ENCODE measurements at places on chromosomes 7 and 10.

DNA sequence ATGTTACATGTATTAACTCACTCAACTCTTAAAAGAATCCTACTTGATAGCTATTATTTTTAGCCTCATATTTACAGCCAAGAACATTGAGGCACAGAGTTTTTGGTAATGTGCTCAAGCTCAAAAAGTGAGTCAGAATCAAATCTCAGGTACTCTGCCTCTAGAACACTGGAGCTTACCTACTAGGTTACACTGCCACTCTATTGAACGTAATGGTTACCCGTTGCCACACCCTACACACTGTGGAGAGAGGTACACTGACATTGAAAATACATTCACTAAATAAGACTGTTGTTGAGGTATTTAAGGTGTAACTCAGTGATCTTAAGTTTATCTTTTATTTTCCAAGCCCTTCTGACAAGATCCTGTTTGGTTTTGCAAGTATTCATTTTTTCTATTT is 17.9 kb downstream of the SLC26A3 start:
- DNase-seq: no peak

GRCh38 chr7:93203496-93203895 is 22.8 kb downstream of the HEPACAM2 start:
- DNase-seq: no peak

GRCh38 chr7:18762189-18762588 is 266.6 kb downstream of the HDAC9 start:
- no peak for DNase-seq

DNA sequence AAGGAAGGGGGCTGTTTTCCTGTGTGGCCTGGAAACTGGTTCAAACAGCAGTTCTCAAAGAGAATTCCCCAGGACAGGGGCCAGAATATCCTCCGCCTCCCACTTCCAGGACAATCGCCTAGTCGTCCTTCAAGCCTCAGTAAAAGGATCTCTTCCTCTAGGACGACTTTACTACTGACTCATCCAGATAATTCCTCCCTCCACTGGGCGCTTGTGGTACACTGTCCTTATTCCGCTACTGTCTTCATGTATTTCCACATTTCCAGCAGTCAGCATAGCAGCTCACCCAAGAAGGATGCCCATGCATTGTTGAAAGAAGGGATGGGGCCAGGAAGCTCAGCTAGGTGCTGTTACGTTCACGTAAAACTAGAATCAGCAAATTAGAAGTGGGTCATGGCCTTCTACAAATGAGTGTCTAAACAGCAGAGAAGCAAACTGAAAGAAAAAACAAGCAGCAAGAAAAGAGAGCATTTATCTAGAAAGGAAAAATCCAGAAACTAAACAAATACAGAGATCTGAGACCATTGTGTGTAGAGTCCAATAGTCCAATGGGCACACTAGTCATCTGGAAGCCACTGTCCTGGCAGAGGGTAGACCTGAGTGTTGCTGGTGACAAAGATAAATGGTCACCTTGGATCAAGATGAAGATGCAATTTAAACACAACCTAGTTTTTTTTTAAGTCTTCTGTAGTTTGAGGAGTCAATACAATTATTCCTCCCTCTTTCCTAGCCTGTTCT is 26.3 kb downstream of the CLRN3 start:
- DNase-seq: no peak

GRCh38 chr10:63021225-63021624 is 111.9 kb upstream of the NRBF2 start:
- DNase-seq: no peak

DNA sequence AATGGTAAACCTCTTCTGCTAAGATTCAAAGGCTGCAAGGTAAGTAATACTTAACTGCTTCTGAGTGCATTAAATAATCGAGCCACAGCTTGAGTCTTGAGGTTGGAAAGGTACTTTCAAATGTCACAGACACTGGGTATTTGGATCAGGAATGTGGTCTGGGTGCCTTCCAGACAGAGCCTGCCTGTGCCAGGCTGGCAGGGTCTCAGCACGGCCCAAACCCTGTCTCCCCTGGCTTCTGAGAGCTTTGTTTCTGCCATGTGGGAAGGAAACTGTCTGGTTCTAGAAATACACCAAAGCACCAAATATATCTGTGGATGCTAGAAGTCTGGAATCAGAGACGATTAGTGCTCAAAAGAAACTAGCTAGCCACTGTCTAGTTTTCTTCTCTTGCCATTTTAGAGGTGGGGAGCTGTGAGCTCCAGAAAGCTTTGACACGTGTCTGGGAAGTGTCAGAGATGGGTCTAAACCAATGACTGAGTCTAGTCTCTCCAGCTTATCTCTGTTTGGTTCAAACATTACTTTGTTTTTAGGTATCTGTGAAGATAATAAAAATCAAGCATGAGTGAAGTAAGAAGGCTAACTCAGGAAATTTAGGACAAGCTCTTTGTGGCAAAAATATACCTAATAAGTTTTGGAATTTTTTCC is 162.8 kb downstream of the CYP26A1 start:
- no peak for DNase-seq

- no peak for DNase-seq
Observed at GRCh38 chr7:69395061-69395714, 203.1 kb upstream of the AUTS2 start.

GRCh38 chr7:107230334-107230733 is 61.5 kb downstream of the HBP1 start:
- DNase-seq: no peak

DNA sequence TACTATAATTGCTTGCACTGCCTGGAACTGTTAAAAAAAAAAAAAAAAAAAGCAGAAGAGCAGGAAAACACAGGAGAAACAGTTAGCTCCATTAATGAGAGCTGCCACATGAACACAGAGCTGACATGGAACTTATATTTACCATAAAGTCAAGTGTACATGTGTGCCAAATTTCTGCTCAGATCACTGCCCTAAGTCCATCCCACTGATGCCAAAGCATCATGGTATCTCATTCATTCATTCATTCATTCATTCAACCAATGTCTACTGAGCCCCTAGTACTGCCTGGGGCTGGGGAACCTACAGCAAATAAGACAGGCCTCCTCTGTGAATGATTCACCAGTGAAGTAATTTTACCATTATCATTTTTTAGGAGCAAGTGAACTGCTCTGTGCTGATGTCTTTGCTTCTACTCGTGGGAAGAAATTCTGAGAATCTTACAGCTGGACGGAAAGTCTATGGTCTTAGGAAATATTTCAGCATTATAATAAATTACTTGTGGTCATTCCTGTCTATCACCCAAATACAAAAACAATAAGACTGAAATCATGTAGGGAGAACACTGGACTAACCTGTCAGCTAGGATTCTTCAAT is 58.8 kb upstream of the ABLIM1 start:
- DNase-seq: no peak

DNA sequence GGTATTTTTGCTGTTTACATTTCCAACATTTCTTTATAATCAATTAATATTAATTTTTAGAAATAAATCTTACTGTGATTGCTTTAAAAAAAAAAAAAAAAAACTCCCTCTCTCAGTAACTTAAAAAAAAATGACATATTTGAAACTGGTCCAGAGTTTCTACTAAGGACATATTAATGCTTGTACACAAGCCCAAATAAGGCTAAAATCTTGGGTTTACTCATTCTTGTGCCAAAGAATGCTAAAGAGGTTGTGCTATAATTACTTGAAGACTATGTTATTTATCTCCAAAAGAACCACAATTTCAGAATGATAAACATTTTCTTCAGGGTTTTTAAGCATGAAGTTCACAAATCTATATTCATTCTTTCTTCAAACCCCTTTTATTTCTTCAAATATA is 39.4 kb upstream of the PHF14 start:
- DNase-seq: no peak

DNA sequence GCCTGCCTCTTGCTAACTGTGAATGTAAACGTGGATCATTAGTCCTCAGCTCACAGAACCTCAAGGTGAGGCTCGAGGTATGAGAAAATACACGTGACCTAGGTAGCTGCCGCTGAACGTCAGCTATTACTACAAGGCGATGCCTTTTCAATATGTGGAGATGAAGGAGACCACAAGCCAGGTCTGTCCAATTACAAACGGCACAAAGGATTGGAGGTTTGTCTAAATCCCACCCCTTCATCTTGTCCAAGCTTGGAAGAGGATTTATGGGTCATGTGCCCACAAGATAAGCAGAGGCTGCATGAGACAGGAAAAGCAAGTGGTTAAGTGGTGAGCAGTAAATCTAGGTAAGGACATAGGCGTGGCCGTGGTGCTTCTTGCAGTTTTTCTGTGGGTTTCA is 3.4 kb downstream of the H2BK1 start:
- DNase-seq: no peak

GRCh38 chr7:44461387-44461786 is 29.1 kb downstream of the NUDCD3 start:
- no peak for DNase-seq

- DNase-seq: no peak
Observed at GRCh38 chr7:85750454-85750949, 563.6 kb upstream of the SEMA3D start.

- peak; percentile 41 for DNase-seq
Observed at GRCh38 chr10:133275684-133276092, 980 bp downstream of the ADAM8 start.

DNA sequence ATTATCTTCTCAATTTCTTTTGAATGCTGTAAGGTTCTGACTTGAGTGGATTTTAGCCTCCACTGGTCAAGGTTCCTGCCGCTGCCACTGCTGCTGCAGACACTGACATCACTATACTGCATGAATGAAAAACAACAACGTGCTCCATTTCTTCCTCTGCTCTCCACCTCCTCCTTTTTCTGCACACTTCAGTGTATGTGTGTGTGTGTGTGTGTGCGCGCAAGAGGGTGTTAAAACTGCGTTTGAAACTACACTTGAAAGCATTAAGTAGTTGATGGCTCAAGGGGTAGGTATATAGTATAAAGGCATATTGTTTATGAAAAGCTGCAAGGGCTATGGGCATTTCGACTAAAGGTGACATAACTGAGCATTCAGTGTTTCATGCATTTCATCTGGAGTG is 3.5 kb downstream of the GLCCI1 start:
- DNase-seq: no peak

DNA sequence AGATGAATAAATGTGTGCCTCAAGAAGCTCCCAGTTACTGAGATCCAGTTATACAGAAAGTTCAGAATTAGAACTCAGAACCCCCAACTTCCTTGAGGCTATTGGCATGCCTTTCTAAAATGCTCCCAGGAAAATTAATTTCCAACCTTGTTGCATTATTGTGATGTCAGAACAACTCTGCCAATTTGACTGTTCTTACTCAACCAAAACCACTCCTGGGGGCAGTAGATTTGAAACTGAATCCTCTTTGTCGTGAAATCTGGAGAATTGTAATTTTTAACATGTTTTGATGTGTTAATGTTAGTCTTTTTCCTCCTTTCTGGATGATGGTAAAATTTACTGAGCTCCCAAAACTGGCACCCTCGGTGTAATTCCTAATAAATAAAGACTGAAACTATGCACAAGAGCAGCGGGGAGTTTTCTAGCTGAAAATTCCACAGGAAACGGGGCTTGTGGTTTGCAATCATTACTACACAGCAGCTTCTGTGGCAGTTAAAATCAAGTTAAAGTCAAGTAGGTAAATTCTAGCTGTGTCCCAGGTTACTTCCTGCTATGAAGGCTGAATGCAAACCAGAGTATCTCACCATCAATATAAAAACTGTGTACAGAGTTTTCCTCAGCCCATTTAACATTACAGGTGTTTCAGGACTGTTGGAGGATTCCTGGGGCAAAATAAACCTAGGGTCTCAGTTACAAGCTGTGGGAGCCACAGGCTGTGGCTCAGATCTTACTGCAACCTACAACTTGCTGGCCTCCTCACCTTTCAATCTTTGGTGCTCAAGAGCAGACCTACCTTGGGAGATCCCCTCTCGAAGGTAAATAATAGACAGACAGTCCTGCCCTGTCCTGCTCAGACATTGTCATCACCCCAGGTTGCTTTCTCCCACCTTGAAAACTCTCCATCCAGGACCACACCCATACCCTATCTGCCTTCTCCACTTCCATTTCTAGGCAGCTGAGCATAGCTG is 156.3 kb upstream of the KMT2E start:
- no peak for DNase-seq

DNA sequence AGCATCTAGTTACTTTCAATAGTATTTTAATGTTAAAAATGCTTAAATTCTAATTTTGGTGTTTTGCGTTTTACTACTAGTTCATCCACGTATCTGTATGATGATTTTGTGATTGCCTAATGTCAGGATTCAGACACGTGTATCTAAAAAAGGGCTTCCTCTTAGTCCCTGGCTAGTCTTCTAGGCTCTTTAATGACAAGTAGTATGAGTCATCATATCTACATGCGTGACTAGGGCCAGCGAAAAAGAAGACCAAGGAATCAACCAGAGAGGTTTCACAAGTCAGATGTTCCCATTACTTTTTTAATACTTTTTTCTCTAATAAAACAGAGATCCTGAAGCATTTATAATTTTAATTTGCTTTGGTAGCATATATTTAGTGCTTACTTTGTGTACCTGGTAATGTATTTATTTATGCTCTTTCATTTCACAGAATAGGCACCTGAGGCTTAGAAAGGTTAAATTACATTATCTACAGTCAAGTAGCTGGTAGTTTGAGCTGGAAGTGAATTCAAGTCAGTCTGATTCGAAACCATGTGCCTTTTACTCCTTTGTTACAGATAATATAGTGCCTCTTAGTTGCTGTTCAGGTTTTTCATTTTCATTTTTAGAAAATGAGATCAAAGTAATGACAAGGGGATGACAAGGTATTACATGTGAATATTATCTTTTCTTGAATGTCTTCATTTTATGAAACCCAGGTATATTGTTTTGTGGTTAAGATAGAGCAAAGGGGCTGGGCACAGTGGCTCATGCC is 140.3 kb downstream of the FOXP2 start:
- DNase-seq: no peak

GRCh38 chr10:24462889-24463552 is 254.1 kb downstream of the KIAA1217 start:
- no peak for DNase-seq

DNA sequence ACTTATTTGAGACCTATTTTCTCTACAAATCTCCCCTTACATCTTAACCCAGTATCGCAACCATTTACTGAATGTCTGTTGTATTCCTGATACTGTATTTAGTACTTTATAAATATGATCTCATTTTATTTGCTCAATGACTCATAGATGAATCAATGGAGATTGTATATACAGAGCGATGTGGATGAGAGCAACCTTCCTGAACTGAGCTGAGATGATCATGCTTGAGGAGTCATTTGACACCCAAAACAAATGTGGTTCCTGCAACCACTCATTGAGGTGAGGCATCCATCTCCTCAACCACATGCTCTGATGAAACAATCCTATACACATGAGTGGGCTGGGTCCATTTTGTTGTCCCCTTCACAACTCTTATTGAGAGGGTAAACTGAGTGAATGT is 250.0 kb downstream of the CDC14C start:
- DNase-seq: no peak

GRCh38 chr7:96276019-96276418 is 45.9 kb downstream of the SLC25A13 start:
- no peak for DNase-seq

DNA sequence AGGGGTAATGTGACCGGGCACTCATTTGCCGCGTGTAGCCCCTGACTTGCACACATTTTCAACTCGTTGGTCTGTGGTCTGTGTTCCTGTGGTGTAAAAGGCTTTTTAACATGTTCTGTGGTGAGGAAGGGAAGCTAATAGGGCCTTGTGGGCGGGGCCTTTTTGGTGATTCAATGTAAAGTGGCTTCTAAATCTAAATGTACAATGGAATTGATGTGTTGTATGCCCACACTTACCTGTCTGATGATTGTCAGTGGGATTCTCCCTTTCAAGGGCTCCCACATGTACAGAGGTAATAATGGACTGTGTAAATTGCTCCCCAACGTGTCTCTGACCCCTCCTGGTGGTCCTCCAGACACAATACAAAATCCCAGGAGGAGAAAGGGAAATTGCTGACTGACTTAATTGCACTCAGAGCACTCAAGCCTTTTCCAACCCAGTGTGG is 43.1 kb upstream of the GATAD1 start:
- DNase-seq: no peak
